Activated T-cell treated with anti-CD3 and anti-CD28 coated beads, Interleukin-2, amount 50 U/mL, for 1 hour (primary cell): ENCODE measurements at places on chromosomes 1 and 21.

- no peak for DNase-seq
These were observed 235.1 kb downstream of the NRIP1 start for GRCh38 chr21:14829685-14830084.

DNA sequence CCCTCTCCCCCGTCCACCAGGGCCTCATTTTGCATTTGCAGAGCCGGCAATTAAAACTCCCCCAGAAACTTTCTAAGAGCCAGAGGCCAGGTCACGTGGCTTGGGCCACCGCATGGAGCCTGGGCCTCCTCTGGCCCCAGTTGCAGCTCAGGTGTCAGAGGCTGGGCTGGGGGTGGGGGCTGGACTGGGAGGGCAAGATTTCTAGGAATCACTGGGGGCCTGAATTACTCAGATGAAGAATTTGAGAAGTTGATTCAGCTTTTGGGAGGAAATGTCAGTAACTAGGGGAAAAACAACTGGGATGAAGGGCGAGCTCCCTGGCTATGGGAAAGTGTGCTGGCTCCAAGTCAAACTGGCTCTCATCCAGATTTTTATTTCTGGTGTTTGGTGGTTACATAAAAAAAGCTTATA lies 151.0 kb downstream of the CDC7 start:
- DNase-seq: no peak

- no peak for DNase-seq
These were observed 88.2 kb downstream of the PSMG1 start for GRCh38 chr21:39094847-39095579.

GRCh38 chr21:44984792-44985440 lies 45.1 kb downstream of the SLX9 start:
- peak; percentile 16 for DNase-seq

GRCh38 chr1:173503391-173503790 lies 26.3 kb downstream of the PRDX6 start:
- no peak for DNase-seq

- no peak for DNase-seq
These were observed 7.6 kb downstream of the SIPA1L2 start for GRCh38 chr1:232622378-232622777.

DNA sequence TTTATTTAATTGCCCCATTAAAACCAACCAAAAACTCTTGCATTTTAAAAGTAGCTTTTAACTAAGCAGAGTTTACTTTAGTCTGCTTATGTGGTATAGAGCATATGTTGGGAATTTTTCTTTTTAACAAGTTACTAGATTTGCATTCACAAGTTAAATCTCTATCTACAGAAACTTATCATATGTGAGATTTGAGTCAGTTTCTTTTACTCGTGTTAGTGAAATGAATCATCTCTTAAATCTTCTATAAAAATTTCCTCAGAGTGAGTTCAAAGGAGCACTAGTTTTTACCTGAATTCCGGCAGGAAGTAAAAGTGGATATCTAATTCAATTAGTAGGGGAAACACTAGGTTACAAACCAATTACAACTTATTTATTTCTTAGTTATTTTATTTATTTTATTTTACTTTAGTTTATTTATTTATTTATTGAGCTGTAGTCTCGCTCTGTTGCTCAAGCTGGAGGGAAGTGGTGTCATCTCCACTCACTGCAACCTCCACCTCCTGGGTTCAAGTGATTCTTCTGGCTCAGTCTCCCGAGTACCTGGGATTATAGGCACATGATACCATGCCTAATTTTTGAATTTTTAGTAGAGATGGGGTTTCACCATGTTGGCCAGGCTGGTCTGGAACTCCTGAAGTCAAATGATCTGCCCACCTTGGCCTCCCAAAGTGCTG lies 1609.6 kb upstream of the B3GALT2 start:
- DNase-seq: no peak

- no peak for DNase-seq
These were observed 3.6 kb downstream of the ZNF362 start for GRCh38 chr1:33259879-33260278.

GRCh38 chr1:7587108-7587772 lies 183.9 kb upstream of the VAMP3 start:
- DNase-seq: no peak

DNA sequence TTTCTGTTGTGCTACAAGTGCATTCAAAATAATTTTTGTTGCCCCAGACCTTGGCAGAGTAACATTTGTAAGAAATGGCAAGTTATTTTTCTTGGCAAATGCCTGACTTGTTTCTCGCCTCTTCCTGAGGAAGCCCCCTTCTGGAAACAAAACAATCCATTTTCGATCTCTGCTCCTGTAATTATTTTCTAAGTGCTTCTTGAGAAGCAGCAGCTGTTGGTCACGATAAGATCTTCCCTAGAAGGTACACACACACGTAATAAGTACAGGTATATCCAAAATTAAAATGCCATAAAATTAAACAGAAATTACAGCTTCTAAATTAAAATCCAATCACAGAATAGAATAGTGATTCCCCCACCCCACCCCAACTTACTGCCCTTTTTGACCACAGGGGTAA lies 47.3 kb downstream of the LPGAT1 start:
- no peak for DNase-seq
